ENCODE measurements at places on chromosomes 12 and 14.

- DNase-seq: no peak
Observed at GRCh38 chr12:94718114-94718513, 67.8 kb upstream of the TMCC3 start.

- DNase-seq: no peak
Observed at GRCh38 chr12:114636723-114637480, 47.1 kb downstream of the TBX3 start.

GRCh38 chr14:53620317-53620716 is 336.3 kb downstream of the BMP4 start:
- no peak for DNase-seq

DNA sequence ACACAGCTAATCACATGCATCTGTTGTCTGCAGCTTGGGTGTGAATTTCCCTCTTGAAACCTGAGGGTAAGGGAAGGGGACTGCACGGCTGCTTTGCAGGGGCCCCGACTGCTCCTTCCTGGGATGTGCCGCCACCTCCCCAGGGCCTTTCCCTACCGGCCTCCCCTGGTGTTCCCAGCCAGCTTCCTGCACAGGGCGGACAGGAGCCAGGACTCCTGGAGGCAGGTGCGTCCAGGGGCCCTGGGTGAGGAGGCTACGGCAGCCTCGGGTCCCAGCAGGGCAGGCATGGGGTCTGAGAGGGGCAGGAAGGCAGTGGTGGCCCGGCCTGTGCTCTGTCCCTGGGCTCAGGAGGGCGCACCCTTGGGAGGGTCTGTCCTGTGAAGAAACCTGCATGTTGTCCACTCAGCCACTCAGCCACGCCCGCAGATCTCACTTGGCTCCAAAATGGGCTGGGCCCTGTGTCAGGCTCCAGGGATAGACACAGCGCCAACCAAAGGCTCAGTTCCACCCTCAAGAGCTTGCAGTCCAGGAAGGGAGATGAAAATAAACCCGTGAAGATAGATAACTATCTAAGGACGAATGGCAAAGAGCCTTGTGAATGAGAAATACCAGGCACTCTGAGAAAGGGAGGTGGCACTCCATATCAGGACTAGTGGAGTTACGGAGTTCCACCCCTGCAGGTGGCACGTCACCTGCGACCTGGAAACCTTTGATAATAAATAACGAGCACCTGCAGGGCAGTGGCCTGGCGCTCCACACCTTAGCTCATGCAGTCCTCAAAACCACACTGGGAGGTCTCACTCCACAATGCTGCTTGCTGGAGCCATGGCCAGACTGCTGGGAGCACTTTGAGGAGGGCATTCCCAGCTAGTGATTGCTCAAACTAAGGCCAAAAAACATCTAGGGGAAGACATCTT is 427.4 kb downstream of the AACS start:
- no peak for DNase-seq

DNA sequence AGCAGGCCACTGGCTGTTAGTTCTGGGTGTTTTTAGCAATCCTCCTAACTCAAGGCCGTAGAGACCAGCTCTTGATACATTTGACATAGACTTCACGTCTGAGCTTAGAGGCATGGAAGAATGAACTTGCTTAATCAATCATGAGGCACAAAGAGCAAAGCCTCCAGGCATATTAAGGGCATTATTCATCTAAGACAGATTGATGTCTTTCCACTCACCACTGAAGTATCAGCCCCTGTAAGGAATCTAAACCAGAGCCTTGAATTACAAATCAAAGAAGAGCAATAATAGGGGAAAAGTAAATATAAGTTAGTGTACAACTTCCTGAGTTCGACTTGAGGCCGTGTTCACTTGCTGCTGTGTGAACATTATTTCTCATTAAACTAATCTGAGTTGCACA is 1470.7 kb downstream of the AACS start:
- no peak for DNase-seq

GRCh38 chr12:92224685-92225331 is 79.2 kb upstream of the BTG1 start:
- no peak for DNase-seq

GRCh38 chr12:6914246-6914946 is at the start of gene ENO2:
Gene ENO2 (plus strand): TSS chr12:6914580. CDS start chr12:6915833, 1,253 bp downstream.
- DNase-seq: peak; percentile 81

GRCh38 chr14:75088566-75089373 is 19.3 kb downstream of the ZC2HC1C start:
- peak; percentile 32 for DNase-seq

- DNase-seq: no peak
Observed at GRCh38 chr12:103656291-103656690, 69.2 kb downstream of the STAB2 start.

GRCh38 chr12:80634903-80635302 is 72.5 kb upstream of the MYF6 start:
- DNase-seq: no peak

DNA sequence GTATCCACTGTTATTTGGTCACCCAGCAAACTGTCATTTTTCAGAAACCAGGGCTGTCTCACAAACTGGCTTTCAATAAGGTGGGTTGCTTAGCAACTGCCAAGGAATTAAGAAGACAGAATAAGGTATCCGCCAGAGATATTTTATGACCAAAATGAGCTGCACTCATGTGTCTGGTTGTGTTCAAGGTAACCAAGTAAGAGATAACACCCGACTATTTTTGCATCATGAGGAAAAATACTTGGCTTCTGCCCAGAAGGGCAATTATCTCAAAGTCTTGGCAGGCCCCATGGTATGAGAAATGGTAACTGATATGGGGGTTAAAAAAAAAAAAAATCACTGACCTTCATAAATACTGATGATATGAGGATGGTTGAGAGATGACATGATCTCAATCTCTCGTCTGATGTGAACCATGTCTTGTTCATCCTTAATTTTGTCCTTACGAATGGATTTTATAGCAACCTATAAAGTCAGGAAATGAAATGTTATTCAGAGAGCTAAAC is 32.6 kb downstream of the NUAK1 start:
- DNase-seq: no peak

GRCh38 chr12:3168223-3169221 is 91.3 kb downstream of the TSPAN9 start:
- DNase-seq: peak; percentile 83

GRCh38 chr12:114666746-114667668 is 17.0 kb downstream of the TBX3 start:
- no peak for DNase-seq

- no peak for DNase-seq
Observed at GRCh38 chr14:22147716-22148115, 441.3 kb downstream of the DAD1 start.

DNA sequence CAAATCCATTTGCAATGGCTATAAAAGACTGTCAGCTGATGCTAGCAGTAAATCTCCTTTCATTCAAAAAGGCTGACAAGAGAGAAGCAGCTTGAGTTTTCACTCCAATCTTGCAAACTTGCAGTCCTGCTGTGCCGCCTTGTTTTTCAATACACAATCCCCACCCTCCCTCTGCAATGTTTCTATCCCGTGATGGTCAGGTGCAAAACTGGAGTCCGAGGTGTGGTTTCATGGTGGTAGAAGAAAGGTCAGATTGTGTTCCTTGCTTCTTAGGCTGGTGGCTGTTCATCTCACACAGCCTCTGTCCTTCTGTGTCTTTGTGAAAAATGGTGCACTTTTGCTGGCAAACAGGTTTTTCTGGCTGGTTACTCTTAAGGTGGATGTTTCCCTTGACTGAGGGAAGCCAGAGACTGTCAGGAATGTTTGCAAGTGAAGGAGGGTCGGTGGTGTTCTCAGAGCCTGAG is 27.7 kb upstream of the TBX3 start:
- no peak for DNase-seq

All from activated T-cell treated with anti-CD3 and anti-CD28 coated beads, Interleukin-2, amount 50 U/mL, for 48 hours (primary cell).